Vein endothelial cell (primary cell): ENCODE measurements at places on chromosomes 5 and 9. TPM values are rescaled to one million over a fixed set of nuclear protein-coding genes. Genes with fewer than 3 reads are reported as not detected.

PPP1R26 gene
- total RNA-seq: 14.4 and 17.0 TPM in 2 replicates

HTR4 gene
- 0.10 TPM in 1 of 2 replicates, not detected in the other for total RNA-seq

CAPSL gene
- total RNA-seq: not detected in 2 replicates

FABP6 gene
- total RNA-seq: not detected in 2 replicates

DMRT2 gene
- total RNA-seq: not detected in 2 replicates

DND1 gene
- 0.38 TPM in 1 of 2 replicates, not detected in the other for total RNA-seq

HRH2 gene
- under 0.01 TPM in 1 of 2 replicates, not detected in the other for total RNA-seq

BAAT gene
- 0.10 TPM in 1 of 2 replicates, not detected in the other for total RNA-seq

ABITRAM gene
- total RNA-seq: 7.8 and 8.0 TPM in 2 replicates

ARAP3 gene
- total RNA-seq: 45.8 and 84.3 TPM in 2 replicates

JADE2 gene
- 26.1 and 31.4 TPM in 2 replicates for total RNA-seq

TEX48 gene
- total RNA-seq: not detected in 2 replicates

ZNF454 gene
- total RNA-seq: 0.98 and 1.1 TPM in 2 replicates

CA9 gene
- 0.10 TPM in 1 of 2 replicates, not detected in the other for total RNA-seq

GRIN3A gene
- total RNA-seq: not detected in 2 replicates

ALDH1B1 gene
- 25.2 and 25.8 TPM in 2 replicates for total RNA-seq

IQGAP2 gene
- total RNA-seq: 1.1 and 2.3 TPM in 2 replicates
